Ammon's horn (tissue), 1 donor: ENCODE measurements at places on chromosomes 6 and 20.

DNA sequence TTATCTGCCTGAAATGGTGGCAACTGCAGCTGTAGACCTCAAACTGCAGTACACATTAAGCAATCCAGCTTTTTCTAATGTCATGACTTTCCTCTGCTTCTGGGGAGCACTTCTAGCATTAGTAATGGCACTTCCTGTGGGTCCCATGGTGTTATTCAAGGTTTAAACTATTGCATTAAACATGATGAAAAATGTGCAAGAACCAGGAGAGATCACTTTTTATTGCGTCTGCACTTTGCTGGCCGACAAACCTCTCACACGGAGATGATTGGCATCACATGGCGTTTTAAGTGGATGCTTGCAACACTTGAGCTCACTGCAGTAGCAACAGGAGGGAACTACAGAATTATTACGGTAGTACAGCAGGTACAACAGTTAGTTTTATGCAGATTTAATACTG is 148.4 kb downstream of the HIVEP2 start:
- DNase-seq, result no peak

- DNase-seq, result no peak
These were observed 123.7 kb upstream of the BTN3A2 start for GRCh38 chr6:26241033-26241895.

DNA sequence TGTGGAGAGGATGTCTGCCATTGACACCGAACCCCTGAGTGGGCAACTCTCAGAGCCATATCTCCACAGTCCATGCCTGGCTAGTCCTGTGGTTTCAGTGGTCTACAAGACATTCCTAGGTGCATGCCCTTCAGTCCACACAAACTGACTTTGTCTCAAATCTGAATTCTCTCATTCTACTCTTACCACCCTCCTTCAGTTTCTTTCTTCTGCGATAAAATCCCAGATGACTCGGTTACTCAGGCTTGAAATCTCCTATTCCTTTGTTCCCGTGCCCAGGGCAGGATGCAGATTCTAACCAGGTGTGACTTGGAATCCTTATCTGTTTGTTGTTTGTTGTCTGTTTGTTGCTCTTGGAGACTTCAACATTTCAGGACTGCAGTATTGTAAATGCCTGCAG is 9.3 kb downstream of the CDS2 start:
- DNase-seq, result no peak

- DNase-seq, result no peak
These were observed 79.6 kb downstream of the PTPN1 start for GRCh38 chr20:50589548-50590347.

DNA sequence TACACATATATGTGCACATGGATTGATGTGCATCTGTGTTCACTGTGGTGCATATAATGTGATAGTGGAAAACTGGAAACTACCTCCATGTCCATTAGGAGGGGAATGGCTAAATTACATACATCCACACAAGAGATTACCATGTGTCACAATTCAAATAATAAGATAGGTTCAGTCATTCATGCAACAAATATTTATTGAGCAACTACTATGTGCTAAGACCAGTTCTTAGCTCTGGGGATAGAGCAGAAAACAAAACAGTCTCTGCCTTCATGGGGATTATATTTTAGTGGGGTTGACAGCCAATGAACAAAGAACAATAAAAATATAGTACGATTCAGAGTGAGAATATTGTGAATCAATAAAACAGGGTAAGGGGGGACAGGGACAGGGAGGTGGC is 61.7 kb upstream of the PTGIS start:
- DNase-seq, result no peak

DNA sequence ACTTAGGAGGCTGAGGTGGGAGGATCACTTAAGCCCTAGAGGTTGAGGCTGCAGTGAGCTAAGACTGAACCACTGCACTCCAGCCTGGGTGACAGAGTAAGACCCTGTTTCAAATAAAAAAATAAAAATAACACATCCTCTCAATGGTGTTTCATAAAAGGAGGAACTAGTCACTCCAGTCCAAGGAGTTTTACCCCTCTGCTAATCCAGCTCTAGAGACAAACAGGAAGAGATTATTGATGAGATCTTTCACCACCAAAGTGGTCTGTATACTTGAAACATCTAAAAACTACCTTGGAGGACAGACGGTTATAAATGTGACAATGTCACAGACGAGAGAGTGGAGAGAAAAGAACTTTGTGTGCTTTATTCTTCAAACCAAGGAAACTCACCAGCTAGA is 58.2 kb downstream of the PIGU start:
- DNase-seq, result no peak

DNA sequence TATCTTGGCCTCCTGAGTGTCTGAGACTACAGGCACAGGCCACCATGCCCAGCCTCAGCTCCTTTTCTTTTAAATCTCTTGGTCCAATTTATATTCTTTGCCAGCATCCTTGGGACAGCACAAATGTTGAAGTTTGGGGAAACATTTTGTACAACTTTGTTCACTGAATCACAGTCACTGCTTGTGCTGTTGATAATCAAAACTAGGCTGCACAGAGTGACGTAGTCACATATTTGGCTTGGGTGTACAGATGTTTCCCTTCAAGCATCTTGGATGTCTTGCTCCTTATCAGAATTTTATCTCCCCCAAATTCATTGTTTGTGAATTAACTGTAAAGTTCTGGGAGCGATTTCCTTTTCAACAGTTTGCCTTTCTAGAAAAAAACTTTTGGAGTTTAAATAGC is 17.9 kb downstream of the CARMIL1 start:
- DNase-seq, result no peak

GRCh38 chr6:31462964-31463870 is 34.7 kb upstream of the MICB start:
- peak; percentile 88 for DNase-seq

GRCh38 chr6:142218446-142218845 is 71.4 kb downstream of the VTA1 start:
- DNase-seq, result peak; percentile 33

DNA sequence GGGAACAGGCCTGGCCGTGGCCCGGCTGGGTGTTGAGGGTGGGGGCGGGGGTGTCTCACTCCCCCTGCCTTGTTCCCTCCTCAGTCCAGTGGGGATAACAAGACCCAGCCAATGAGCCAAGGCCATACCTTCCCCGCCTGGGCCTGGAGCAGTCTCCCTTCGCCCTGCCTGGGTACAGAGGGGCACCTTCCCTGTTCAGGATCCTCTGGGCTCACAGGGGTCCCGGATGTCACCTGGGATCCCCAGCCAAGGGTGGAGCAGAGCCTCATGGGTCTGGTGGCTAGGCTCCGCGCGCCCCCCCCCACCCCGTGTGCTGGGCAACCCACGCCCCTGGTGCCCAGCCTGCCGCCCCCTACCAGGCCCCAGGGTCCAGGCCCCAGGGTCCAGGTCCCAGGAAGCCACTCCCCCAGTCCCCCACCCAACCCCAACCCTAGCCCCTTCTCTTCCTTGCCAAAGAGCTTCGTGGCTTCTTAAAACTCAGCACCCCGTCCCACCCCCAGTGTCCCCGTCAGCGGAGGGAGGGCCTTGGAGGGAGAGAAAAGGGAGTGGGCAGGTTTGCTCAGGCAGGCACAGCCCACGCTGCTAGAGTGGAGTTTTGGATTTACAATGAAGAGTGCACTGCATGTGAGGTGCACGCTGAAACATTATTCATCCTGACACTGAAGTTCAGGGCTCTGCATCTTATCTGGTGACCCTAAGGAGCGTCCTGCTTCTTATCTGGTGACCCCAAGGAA is 11.8 kb downstream of the HRH3 start:
- peak; percentile 32 for DNase-seq

DNA sequence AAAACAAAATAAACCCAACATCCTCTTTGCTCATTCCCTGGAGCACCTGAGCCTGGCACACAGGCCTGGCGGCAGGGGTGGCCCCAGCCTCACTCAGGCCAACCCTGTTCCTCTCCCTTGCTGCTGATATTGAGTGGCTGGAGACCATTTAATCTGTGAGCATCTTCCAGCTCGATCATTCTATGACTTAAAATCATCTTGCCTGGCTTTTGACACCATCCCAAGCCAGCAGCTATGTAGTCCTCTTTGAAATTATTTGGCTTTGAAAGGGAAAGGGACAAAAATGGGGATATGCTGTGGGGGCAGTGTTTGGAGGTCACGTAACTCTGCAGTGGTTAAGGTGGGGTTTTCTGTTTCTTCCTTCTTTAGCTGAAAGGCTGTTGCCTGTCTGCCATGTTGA is 22.8 kb downstream of the EZR start:
- DNase-seq, result no peak

DNA sequence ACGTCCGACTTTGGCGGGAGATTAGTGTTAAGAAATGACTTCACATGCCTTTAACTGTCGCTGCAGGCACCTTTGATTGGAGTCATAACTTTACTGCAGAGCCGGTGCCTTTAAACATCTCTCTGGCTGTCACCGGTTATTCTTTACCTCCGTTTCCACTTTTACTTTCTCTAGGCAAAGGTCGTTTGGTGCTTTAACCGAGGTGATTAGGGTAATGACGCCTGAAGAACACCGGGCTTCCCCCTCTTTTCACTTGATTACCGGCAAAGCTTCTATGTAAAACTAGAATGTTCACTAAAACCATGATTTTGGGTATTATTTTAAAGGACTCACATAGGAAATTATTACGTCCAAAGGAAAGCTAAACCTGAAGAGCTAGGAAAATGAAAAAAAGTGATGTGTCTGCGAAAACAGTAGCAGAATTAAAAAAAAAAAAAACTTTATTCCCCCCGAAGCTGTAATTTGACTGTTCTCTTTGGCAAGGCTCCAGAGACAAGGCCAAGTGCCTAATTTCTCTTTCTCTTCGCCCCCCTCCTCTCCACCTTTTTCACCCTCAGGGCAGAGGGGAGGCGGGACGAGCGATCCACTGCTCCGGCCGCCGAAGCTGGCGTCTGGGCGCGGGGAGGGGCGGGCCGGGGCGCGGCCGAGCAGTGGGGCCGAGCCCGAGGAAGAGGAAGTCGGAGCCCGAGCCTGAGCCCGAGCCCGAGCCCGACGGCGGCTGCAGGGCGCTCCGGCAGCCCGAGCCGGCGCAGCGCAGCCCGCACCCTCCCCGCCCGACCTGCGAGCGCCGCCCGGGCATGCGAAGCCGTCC is at the start of gene PLEKHG1:
PLEKHG1 (plus strand) TSS at position 687 of the 811 bp plus-strand sequence. CDS start 133,797 bp downstream, outside the sequence.
- DNase-seq, result peak; percentile 50

- DNase-seq, result no peak
These were observed 116.5 kb upstream of the BMP2 start for GRCh38 chr20:6651016-6651415.

GRCh38 chr20:32743237-32744112 is at the start of gene COMMD7:
Gene COMMD7 (minus strand): TSS chr20:32743467. CDS start chr20:32743391, 76 bp downstream.
- peak; percentile 61 for DNase-seq

DNA sequence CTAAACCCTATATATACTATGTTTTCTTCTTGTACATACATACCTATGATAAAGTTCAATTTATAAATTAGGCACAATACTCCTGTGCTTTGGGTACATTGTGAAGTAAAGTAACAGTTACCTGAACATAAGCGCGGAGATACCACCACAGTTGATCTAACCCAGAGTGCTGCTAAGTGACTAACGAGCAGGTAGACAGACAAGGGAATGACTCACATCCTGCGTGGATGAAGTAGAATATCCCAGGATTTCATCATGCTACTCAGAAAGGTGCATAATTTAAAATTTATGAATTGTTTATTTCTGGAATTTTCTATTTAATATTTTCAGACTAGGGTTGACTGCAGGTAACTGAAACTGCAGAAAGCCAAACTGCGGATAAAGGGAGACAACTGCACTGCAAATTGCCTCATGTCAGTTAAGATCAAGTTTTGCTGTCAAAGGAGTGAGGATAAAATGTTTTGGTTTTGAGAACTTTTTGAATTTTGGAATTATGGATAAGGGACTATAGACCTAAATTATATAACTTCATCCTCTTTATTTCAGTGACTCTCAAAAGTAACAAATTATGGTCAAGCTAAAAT is 14.4 kb downstream of the MKKS start:
- DNase-seq, result no peak

DNA sequence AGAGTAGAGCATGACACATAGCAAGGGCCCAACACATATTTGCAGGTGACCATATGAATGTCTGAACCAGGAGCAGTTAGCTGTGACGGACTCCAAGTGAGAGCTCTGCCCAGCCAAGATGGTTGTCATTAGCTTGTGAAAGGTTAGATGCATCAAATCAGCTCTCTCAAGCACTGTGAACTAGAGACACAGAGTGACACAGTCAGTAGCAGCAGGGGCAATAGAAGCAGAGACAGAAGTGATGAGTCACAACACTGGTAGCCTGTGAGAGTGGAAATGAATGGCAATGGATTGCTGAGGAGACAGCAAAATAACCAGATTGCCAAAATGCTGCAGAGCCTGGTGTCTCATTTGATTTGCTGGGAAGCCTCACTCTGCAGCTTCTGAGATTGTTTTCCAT is 558.9 kb downstream of the PKHD1 start:
- peak; percentile 65 for DNase-seq

DNA sequence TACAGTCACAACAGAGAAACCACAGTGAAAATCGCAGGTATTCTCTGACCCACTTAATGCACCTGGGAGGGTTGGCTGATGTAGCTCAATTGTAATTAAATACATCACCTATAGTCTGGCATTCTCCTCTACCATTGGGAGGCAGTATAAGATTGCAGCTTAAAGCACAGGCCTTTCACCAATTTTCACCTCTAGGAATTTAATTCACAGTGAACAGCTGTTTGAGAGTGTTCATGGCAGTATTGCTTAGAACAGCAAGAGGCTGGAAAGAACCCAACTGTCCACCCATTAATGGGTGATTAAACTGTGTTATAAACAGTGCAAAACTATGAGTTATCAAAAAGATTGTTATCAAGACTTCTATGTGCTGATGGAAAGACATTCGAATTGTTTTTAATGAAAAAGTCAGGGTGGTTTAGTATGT is 2.0 kb downstream of the EDEM2 start:
- DNase-seq, result peak; percentile 34

GRCh38 chr20:57562541-57563465 is 1.9 kb downstream of the PCK1 start:
- DNase-seq, result no peak

DNA sequence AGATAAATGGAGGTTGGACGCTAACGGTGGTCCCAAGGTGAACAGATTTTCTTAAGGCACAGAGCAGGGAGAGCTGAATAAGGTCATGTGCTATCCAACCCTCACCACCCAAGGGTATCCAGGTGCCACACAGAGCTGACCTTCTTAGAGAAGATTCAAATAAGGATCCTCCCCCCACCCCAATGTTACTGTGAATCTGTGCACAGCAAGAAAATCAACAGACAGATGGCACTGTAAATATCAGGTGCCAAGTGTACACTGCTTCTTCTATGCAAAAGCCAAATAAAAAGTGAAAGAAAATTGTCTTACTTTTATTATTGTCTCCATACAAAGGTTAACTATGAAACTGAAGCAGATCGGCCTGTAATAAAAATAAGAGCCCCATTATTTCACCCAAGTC is 96.9 kb downstream of the PAK5 start:
- DNase-seq, result no peak

DNA sequence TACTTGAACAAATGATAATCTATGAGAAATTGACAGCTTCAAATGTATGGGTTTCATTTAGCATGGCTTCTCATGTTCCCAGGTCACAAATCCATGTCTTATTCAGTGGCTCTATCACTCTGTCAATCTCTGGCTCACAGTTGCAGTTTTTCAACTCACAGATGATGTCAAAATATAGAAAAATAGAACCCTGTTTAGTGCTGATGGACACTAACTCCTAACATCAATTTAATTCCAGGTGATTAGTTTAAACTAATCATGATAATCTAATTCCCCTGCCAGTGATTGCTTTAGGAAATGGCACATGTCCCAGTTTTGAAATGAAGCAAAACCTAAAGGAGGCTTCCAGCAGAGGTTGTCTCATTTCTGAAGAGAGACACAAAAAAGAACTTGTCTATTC is 13.0 kb downstream of the KHDC1 start:
- DNase-seq, result no peak

GRCh38 chr6:37668251-37668650 is 29.4 kb downstream of the MDGA1 start:
- DNase-seq, result no peak

- no peak for DNase-seq
These were observed 27.8 kb downstream of the SAYSD1 start for GRCh38 chr6:39087197-39087596.
